ENCODE measurements at places on chromosomes 13 and 19.

DNA sequence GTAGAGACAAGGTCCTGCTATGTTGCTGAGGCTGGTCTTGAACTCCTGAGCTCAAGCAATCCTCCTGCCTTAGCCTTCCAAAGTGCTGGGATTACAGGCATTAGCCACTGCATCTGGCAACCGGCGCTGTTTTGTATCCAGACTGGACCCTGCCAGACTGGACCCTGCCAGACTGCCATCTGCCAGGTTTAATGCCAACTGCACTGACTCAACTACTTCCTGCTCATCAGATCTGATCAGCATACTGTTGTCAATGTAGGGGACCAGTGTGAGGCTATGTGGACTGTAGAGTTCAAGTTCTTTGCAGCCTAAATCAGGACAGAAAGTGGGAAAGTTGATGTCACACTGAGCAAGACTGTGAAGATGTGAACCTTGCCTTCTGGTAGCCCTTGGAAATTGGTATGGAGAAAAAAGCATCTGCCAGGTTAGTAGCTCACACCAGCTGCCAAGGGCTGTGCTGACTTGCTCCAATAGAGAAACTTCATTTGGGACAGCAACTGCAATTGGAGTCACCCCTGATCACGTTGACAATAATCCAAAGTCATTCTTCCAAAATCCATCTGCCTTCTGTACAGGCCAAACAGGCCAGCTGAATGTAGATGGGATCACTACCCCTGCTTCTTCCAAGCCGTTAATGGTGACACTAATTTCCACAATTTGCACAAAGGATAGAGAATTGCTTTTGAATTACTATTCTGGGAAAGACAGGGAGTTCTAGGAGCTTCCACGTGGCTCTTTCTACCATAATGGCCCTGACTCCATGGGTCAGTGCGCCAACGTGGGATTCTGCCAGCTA is 36.8 kb upstream of the ATP1A3 start:
- no peak for DNase-seq

DNA sequence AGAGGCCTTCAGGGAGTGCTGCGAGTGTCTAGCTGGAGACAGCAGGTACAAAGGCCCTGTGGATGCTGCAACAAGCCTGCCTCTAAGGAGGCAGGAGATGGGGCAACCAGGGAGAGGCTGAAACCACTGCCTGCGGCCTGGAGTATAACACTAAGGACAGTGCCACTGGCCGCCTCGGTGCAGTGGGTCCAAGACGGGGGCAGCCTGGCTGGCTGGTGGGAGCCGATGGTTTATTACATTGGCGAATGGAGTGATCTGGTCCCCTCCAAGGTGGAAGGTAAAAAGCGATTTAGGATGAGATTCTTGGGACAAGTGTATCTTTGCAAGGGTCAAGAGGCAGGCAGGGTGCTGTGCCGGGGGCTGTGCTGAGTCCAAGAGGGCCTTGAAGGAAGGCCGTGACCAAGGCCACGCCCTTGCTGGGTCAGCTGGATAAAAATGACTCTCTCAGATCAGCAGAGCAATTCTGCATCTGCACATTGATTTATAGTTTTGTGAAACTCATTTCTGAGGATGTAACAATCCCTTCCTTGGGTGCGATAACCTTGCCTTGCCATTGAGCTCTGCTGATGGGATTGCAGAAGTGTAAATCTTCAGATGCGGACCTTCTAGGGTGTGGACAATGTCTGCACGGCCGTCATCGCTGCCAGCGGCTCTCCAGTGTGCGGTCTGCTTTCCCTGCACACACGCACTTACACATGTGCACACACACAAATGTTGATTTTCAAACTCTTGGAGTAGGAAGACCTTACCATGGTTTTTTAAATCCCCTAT is 6.0 kb downstream of the TMEM255B start:
- DNase-seq: no peak

GRCh38 chr19:51070334-51071094 is 5.6 kb upstream of the KLK13 start:
- DNase-seq: no peak

GRCh38 chr19:18349524-18350128 is 9.2 kb downstream of the PGPEP1 start:
- DNase-seq: peak; percentile 78

DNA sequence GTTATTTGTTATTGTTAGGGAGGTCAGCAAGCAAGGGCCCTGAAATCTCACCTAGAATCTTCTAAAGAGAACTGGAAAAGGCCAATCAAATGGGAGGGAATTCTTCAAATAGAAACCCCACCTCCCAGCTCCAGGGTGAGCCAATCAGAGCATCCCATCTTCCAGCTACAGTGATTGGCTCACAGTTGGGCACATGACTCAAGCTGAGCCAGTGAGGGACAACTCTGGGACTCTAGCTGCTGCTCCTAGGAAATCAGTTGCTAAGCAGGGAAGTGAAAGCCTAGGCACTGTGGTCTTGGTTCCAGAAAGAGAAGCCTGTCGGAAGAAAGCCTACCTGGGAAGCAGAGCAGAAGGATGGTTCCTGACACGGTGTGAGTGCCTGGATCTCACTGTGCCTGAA is 13.4 kb downstream of the TM6SF2 start:
- DNase-seq: no peak

- DNase-seq: no peak
Measured at GRCh38 chr19:6164906-6165531, 29.6 kb downstream of the ACSBG2 start.

DNA sequence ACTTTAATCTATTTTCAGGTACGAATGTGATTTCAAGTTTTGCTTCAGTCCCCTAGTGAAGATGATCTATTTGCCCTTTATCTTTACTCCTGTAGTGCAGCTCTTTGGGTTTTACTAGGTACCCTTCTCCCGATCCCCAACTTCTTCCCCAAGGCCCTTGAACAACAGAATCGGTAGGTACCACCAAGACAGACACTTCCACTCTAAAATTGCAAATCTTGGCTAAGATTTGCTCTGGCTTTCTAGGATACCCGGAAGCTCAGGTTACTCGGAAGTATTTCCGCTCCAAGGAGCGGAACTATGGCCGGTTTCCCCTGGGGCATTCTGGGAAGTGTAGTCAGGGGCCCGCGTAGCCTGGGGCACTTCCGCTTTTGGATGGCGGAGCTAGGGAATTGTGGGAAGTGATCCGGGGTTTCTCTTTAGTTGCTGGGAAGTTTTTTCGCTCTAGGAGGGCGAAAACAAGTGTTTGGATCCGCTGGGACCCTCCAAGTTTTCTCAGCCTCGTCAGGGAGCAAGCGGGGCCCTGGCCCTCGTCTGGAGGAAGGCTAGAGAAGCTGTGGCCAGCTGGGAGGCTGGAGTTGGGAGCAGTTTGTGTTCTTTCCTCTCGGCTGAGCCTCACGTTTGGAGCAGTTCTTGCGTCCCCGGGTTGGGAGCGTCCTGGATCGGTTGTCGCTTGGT is 5.1 kb upstream of the ZNF227 start:
- peak; percentile 90 for DNase-seq

GRCh38 chr19:19510432-19510831 is 4.9 kb downstream of the TSSK6 start:
- no peak for DNase-seq

DNA sequence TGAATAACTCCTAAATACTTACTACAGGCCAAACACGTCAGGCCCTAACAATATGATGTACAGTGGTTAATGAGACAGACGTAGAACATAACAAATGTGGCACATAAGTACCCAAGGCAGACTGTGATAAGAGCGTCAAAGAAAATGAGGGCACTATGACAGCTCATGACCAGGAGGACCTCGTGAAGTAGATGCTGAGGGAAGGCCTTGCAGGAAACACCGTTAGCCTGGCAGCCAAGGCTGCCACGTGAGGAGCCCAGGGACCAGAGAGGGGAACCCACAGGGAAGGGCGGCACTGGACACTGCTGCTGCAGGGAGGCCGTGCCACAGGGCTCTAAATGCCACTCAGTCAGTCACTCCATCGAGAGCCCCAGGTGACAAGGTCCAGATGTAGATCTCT is 5.7 kb downstream of the TUBGCP3 start:
- peak; percentile 20 for DNase-seq

GRCh38 chr13:92564942-92565341 is 661.7 kb upstream of the GPC6 start:
- DNase-seq: no peak

- no peak for DNase-seq
Measured at GRCh38 chr13:102260256-102260655, 141.6 kb downstream of the FGF14 start.

DNA sequence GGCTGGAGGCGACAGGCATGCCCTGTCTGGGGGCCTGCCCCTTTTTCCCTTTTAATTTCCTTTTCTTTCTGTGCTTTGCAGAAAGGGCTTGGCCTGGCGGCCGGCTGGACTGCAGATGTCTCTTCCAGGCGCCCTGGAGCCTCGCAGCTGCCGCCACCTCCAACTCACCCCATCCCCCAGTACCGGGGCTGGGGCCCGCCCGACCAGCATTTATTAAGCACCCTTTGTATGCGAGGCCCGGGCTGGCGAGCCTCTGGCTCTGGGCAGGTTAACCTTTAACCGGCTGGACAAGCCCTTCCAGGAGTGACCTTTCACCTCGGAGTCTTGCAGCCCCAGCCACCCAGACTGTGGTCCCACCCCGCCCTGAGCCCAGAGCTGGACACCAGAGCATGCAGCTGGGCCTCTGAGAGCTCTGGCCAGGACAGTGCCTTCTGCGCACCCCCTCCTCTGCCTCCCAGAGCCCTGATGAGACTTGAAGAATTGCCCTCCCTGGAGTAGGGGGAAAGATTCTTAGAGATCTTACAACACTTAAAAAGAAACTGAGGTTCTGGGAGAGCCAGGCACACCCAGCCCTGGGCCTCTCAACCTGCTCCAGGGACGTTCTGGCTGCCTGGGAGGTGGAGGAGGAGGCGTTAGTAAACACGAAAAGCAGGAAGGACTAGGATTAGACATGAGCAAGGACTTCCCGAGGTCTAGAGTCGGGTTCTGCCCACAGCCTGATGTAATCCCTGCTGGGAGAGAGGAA is 1.1 kb upstream of the NR2F6 start:
- no peak for DNase-seq

GRCh38 chr13:99418843-99419140 is 82.5 kb upstream of the TM9SF2 start:
- no peak for DNase-seq

DNA sequence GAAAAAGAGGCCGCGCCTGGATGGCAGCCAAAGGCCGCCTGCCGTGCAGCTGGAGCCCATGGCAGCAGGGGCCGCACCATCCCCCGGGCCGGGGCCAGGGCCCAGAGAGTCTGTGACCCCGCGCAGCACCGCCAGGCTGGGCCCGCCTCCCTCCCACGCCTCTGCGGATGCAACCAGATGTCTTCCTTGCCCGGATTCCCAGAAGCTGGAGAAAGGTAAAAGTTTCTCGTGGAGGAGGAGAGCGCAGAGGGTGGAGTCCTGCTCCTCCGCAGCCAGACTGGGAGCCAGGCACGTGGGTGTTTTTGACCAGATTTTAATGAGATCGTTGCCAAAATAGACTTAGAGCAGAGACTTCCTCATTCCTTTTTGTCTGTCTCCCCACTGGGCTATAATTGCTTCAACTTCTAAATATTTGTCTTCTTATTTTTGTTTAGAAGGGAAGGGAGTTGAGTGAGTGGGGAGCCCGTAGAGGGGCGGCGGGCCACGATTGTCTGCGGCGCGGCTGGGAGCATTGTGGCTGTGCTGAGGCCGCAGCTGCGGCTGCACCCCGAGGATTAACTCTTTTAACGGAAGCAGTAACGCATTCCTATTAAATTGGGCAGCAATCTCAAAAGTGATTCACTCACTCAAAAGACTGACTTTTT is 22.8 kb upstream of the NDUFS7 start:
- peak; percentile 63 for DNase-seq

- DNase-seq: no peak
Measured at GRCh38 chr19:2811735-2812413, 7.8 kb upstream of the ZNF554 start.

- DNase-seq: peak; percentile 44
Measured at GRCh38 chr19:49056101-49056901, 1.2 kb downstream of the CGB7 start.

GRCh38 chr19:29259153-29259552 is 46.2 kb upstream of the UQCRFS1 start:
- DNase-seq: no peak

- DNase-seq: no peak
Measured at GRCh38 chr19:3276341-3276799, 51.9 kb downstream of the CELF5 start.

DNA sequence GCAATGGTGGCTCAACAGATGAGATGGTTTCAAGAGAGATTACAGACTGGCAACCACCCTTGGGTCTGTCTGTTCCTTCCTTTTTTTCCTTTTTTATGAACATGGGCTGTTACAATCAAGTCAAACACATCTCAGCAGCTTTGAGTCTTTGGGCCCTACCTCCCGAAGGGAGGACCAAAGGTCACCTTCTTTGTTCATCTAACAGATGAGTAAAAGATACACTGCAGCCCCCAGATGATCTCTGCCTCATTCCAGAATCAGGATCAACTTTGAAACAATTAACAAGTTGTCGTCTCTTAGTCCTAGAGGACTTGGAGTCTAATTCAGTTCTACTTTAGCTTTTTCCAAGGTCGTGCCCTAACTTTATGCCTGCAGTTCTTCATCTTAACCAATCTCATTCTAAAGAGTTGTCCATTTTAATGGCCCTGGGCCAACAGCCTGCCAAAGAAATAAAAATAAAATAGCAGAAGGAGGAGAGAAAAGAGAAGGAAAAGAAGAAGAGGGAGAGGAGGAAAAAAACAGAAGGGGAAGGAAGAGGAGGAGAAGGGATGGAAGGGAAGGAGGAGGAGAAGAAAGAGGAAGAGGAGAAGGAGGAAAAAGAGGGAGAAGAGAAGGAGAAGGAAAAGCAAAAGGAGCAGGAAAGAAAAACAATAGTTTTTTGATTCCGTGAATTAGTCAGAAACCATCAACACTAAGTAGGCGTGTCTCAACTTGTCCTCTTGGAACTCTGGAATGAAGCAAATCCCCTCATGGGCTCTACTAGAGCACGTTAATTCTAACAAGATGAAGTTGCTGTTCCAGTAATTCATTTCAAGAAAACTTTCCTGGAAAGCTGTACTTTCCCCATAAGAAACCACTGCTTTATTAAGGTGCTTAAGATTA is 281.2 kb downstream of the FOXO1 start:
- no peak for DNase-seq

DNA sequence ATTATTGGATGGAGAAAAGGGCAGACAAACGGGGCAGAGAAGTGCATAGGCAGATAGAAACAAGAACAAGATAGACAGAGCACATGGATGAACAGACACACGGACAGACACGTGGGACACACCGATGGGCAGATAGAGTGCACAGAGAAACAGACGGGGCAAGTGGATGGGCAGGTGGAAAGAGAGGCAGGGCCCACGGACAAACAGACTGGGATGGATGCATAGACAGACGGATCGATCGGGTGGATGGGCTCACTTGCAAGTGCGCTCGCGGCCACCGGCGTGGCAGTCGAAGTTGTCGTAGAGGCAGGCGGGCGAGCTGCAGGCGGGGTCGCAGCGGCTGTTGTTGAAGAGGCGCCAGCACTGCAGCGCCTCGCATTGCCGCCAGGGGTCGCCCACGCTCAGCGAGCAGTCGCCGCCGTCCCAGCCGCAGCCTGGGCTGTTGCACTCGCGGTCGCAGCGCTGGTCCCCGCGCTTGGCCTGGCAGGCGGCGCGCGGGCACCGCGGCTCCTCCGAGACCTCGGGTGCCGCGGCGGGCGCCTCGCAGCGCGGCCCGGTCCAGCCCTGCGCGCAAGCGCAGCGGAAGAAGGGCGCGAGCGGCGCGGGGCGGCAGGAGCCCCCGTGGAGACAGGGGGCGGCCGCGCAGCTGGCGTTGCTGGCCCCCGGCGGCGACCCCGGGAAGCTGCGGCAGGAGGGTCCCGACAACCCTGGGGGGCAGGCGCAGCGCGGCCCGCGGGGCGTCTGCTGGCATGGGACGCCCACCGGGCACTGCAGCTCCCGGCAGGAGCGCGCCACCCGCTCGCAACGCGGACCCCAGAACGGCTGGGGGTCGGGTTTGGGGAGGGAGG is 23.3 kb downstream of the NOTCH3 start:
- DNase-seq: peak; percentile 81
